GM18507 (cell line): ENCODE measurements at places on chromosomes 3 and 15.

- no peak for DNase-seq
Observed at GRCh38 chr15:55989383-55989782, 4.0 kb downstream of the NEDD4 start.

- no peak for DNase-seq
Observed at GRCh38 chr3:144877356-144877755, 905.7 kb downstream of the DIPK2A start.

GRCh38 chr3:99681976-99682375, 43.6 kb downstream of the COL8A1 start:
- DNase-seq = no peak

DNA sequence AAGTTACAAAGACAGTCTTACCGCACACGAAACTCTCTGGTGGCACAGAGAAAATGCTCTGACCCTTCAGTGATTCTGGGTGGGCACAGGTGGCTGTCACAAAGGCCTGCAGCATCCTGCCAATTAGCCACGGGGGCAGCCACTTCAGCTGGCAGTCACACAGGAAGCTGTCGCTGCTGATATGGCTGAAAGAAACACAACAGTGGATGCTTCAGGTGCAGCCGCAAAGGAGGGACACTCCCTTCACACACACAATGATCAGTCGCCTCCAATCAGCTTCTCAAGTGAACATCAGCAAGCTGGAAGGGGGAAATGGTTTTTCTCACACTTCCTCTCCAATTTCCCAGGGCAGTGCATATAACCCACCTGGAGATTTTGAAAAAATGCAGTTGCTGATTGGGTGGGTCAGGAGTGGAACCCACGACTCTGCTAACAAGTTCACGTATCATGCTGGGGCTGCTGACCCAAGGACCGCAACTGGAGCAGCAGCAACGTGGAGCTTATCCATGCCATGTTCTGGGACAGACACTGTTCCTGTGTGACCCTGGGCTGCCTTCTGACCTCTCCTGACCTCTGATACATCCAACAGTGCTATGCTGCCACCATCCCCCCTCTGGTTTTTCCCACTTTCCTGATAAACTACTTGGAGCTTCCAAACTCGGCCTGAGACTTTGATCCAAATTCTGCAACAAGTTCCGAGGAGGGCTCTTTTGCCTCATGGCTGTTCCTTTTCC, 106.6 kb downstream of the LRIG1 start:
- peak; percentile 40 for DNase-seq

DNA sequence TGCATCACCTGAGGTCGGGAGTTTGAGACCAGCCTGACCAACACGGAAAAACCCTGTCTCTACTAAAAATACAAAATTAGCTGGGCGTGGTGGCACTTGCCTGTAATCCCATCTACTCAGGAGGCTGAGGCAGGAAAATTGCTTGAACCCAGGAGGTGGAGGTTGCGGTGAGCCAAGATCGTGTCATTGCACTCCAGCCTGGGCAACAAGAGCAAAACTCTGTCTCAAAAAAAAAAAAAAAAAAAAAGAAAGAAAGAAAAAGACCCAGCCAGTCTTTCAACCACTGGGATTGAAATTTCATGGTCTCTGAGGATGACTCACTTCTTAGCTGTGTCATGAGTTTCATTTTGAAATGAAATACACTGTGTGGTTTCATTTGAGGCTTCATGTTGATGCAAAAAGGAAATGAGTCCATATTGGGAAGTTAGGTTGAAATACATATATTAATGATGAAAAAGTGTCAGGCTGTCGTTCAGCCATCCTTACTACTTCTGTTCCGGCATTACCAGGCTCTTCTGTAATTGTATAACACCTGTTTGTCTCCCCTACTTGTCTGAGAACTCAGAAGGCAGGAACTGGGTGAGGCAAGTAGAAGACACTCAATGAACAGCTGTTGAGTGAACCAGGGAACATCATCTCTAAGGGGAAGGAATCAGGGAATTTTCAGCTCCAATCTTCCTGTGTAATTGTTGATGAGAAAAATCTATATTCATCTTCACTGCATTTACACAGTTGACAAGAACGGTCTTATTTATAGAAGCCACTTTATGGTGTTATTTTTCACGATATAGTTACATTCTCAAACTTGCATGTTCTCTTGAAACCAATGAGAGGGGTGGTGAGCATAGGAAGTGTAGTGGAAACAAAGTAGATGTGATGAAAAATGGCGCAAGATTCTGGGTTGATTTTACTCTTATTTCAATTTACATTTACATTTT, 87.4 kb downstream of the NFKBIZ start:
- DNase-seq = peak; percentile 68

GRCh38 chr3:190865828-190866227, 3.3 kb upstream of the GMNC start:
- DNase-seq = no peak

GRCh38 chr15:68558318-68559305, 20.2 kb upstream of the CORO2B start:
- no peak for DNase-seq

- no peak for DNase-seq
Observed at GRCh38 chr3:153404157-153404556, 242.1 kb downstream of the RAP2B start.

DNA sequence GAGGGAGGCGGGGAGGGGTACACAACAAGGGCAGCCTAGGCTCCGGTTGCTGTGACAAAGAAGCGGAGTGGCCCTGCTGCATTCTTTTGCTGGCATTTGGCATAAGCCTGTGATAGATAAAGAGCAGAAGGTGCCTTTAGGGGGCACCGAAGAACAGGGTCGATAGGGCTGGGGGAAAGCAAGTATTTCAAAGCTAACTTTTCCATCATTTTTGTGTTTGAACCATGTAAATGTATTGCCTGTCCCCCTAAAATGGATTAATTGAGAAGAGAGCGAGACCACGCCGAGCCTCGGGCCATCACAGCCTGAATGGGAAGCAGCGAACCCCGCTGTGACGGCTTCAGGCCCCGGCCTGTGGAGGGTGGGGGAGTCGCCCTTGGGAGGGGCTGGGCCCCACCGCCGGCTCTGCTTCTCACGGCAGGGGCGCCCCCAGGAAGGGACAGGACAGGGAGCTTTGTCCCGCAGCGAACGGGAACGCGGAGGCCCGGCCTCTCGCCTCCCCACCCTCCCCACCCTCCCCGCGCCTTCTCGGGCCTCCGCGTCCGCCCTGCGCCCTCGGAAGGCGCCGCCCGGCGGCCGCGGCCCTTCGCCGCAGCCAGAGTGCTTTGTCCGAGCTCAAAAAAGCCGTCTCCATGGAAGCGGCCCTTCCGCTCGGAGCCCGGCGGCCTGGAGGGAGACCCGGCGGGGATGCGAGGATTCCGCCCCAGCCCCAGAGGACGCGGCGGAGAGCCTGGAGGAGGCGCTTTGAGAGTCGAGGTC, 32.4 kb upstream of the ALDH1L1 start:
- DNase-seq = no peak

GRCh38 chr15:73781038-73781925, 28.1 kb upstream of the INSYN1 start:
- no peak for DNase-seq

DNA sequence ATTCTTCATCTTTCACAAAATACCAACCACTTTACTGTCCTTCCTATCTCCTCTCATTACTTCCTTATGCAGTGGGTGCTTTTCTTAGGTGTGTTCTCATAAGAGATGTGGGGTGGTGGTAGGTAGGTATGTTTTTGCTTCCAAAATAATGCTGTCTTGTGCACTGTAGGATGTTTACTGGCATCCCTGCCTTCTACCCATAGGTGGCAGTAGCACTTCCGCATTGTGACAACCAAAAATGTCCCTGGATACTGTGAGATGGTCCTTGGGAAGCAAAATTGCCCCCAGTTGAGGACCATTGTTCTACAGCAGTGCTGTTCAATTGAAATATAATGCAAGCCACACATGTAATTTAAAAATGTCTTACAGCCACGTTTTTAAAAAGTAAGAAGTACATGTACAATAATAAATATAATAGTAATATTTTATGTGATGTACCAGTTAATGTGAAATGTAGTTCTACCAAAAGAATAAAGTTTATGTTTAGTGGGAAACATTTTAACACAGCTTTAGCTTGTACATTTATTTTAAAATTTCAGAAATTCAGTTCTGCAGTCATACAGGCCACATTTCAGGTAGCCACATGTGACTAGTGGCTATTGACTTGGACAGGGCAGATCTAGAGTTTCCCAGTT, 75.2 kb downstream of the NEO1 start:
- no peak for DNase-seq

DNA sequence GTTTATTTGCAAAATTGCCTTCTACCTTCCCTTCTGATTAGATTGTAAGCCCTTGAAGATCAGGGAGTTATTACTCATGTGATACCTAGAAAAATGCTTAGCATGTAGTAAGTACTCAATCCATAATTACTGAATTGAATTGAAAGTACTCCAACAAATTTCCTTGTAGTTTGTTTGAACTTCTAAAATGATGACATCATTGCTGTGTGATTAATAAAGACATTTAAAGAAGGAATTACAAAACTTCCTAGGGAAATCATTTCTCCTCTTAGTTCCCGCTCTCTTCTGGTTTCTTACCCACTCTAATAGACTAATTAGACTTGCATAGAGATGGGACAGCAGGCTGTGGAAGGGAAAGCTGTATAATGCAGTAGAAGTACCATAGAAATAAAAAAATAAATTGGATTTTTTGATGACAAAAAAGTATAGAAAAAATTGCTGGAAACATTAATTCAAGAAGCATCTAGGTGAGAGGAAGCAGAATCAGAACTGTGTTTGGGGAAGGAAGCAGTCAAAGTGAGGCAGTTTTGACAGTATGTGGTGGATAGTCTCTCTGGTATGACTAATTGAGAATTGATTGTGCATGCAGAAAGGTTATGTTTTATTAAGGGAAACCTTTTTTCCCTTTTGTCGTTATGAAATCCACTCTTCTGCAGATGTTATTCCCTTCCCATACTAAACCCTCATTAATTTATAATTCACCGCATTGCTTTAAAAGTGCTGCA, 93.0 kb downstream of the ALCAM start:
- DNase-seq = no peak

- no peak for DNase-seq
Observed at GRCh38 chr3:100029689-100030088, 84.6 kb downstream of the FILIP1L start.

DNA sequence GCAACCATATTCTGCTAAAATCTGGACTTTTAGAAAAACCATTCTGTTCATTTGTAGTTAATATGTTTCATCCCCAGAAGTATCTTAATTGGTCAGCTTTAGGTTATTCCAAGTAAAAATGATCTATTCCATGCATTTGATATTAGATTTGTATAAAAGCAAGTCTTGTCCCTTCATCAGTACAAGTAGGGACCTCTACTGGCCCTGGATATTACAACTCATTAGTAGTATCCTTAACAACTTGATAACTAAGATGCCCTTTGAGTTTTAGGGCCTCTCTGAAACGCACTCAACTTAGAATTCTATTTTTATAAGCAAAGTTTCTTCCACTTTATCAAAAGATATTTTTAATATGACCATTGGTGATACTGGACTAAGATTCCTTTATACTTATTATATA, 25.3 kb upstream of the SELENOT start:
- no peak for DNase-seq

GRCh38 chr3:191985691-191986090, 524.7 kb downstream of the PYDC2 start:
- DNase-seq = no peak

DNA sequence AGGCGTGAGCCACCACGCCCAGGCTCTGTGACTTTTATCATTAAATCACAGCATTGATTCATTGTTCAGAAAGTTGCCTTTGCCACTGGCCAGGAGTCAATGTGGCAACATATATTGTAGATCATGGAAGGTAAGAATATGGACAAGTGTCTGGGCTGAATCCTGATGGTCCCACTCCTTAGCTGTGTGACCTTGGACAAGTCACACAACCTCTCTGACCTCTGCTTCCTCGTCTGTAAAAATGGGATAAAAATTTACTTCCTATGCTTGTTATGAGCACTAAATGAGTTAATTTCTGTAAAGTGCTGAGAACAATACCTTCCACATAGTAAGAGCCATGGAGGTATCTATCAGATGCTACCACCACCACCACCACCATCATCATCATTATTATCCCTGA, 103.5 kb upstream of the RAD18 start:
- DNase-seq = no peak

DNA sequence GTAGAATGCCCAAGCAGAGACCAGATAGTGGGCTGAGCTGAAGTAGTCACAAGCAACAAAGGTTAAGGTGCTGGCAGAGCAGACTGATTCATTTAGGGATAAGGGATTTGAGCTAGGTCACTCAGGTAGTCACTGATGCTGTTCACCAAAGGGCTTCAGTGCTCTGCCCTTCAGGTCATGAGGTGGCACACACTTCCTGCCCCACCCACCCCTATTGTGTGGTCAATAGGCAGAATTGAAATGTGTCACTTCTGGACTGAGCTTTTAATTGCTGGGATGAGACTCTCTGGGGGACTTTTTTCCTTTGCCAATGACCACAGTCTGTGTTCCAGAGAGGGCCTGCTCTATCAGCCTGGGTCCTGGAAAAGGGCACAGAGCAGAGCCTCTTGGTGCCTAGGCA, 2.9 kb upstream of the DIS3L start:
- no peak for DNase-seq

GRCh38 chr3:131363275-131363674, 18.3 kb upstream of the NUDT16 start:
- no peak for DNase-seq

DNA sequence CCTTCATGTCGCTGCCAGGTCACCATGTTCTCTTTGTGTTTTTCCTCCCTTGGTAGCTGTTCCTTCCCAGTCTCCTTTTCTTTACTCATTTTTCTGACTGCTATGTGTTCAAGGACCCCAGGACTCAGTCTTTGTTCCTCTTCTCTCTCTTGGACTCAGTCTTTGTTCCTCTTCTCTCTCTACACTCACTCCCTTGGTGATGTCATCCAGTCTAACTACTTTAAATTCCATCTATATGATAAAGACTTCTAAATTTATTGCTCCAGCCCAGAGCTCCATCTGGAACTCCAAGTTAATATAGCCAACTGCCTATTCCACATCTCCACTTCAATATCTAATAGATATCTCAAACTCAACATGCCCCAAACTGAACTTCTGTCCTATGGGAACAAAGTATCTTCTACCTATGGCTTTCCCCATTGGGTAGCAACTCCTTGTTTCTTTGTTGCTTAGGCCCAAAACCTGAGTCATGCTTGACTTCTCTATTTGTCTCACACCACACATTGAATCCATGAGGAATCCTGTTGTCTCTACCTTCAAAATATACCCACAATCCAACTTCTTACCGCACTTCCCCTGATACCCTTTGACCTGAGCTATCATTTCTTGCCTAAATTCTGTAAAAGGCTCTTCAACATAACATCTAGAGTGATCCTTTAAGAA, 4.9 kb upstream of the DYNC1LI1 start:
- no peak for DNase-seq

DNA sequence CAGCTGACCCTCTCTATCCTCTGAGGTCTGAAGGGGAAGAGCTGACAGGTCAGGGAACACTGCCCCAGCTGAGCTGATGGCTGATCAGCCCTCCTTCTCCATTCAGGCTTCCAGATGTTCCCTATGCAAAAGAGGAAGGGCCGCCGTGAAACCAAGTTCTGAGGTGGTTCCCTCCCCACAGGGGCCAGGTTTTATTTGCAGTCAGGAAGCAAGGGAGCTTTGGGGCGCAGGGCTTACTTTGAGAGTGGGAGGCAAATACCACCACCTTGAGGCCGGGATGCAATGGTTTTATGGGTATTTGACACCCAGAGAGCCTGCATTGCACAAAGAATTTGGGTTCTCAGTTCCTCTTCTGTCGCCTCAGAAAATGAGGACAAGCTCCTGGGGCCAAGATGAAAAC, 186.9 kb downstream of the ARRDC4 start:
- no peak for DNase-seq

- no peak for DNase-seq
Observed at GRCh38 chr3:20682573-20682972, 496.6 kb upstream of the SGO1 start.
